ENCODE measurements at places on chromosomes 6 and 20.

GRCh38 chr6:163311830-163312229 lies 102.7 kb upstream of the QKI start:
- no peak for DNase-seq

GRCh38 chr20:55540486-55540885 lies 464.8 kb downstream of the CBLN4 start:
- DNase-seq = no peak

DNA sequence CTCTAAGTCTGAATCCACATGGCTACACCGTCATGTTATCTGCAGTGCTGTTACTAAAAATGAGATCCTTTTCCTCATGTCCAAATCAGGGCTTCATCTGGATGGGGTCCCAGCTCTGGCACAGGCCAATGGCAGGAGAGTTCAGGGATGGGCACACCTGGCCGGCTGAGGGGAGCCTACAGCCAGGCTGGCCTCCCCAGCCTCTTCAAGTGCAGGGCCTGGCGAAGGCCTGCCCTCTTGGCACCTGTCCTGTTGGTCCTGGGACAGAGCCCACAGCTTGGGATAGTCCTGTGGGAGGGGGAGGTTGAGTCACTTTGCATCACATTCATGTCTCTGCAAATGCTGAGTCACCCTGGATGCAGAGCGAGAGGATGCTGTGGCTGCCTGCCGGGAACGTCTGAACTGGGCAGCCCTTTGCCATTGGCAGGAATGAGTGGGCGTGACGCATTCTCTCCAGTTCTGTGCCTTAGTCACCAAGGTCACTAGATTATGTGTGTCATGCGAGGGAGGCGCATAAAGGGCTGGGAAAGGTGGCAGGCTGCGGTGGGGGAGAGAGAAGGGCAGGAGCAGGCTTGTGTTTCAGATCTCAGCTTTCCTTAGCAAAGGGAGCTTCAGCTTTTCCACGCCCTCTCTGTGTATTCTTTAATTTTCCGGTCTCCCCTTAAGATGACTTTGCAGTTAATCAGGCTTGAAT lies 223.2 kb upstream of the ECI2 start:
- no peak for DNase-seq

- DNase-seq = no peak
Observed at GRCh38 chr20:38108438-38108985, 56.6 kb downstream of the TGM2 start.

- DNase-seq = no peak
Observed at GRCh38 chr6:133034509-133035206, 206.5 kb upstream of the EYA4 start.

GRCh38 chr6:139779988-139780774 lies 405.7 kb upstream of the CITED2 start:
- no peak for DNase-seq

- DNase-seq = no peak
Observed at GRCh38 chr6:156816505-156816904, 39.3 kb downstream of the ARID1B start.

GRCh38 chr6:35363293-35363750 lies 21.0 kb downstream of the PPARD start:
- no peak for DNase-seq

DNA sequence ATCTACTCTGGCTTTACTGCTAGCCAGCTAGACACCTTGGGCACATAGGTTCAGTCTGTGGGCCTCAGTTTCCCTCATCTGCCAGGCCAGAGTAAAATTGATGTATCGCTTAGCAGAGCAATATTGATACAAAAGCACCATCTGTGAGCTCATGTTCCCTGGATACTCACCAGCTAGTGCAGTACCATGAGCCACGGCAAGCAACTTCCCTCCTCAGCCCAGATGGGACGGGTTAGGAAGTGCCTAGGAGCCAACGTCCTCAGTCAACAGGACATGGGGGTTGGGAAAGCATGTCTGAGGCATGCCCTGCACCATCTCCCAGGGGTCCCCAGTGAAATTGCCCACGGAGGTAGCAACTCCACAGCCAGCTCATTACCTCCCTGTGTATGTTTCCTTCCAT lies 258.3 kb downstream of the ANKRD60 start:
- no peak for DNase-seq

GRCh38 chr6:66993272-66993671 lies 1286.2 kb upstream of the EYS start:
- DNase-seq = no peak

DNA sequence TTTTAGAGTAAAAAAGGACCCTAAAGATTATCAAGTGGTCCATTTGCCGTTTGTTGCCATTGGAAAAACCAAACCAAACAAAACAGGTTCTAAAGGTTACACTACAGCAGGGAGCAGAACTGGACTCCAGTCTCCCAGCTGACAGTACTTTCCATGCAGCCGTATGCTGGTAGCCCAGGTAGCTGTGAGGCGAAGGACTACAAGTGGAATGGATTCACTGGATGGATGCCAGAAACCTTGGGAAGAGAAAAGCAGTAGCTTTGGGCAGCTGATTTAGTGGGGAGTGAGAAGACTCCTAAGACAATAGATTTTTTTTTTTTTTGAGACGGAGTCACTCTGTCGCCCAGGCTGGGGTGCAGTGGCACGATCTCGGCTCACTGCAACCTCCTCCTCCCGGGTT lies 88.3 kb downstream of the SASH1 start:
- no peak for DNase-seq

DNA sequence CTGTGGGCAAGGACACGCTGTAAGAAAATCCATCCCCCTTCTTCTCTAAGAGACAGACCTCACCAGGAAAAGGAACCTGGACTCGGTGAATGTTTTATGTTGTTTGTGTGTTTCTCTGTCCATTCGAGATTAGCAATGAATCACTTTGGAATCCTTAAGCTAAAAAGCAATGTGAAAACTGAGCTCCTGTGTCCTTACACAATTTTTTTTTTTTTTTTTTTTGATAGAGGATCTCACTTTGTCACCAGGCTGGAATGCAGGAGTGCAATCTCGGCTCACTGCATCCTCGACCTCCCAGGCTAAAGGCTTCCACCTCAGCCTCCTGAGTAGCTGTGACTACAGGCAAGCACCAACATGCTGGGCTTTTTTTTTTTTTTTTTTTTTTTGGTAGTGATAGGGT lies 32.1 kb downstream of the BFSP1 start:
- DNase-seq = no peak

GRCh38 chr6:28634411-28634760 lies 108.7 kb downstream of the GPX5 start:
- no peak for DNase-seq

DNA sequence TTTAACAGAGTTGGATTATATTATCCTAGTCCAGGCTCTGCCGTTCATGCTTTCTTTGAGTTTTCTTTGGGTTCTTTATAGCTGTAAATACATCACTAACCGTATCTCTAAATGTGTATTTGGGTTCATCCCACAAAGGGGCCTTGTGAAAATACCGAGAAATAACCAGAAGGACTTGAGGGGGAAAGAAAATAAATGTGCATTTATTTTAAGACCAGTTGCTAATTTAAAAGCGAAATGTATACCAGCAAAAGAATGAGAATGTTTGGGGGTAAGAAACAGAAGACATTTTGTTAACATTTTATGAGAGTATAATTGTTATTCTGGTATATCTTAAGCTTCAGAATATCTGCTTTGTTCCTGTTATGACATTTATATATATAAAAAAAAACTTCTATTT lies 38.9 kb downstream of the LRRN4 start:
- DNase-seq = no peak
